Uterus (tissue), 4 donors: ENCODE measurements at places on chromosomes 6 and 20.

DNA sequence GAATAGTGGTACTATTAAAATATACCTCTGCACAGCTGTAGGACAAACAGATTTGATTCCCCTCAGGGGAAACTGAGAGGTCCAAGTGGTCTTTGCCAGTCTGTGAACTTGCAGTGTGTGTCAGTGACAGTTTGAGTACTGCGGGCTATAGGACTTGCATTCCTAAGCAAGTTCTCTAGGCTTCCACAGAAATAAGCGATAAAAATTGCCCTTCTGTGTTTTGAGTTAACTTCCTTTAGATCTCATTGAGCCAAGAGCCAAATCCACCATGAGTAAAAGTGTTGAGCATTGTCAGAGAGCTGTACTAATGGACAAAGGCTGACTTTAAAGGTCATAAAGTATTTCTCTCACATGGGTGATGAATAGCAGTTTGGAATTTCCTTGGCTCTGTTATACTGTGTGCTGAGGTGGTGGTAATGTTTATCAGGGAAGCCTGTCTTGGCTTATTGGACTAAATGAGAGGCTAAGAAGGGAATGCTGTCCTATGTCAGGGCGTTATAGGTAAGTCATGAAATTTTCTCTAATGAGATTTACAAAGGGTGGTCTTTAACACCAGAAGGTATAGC lies 122.6 kb upstream of the MAP3K7 start:
- DNase-seq, result no peak

DNA sequence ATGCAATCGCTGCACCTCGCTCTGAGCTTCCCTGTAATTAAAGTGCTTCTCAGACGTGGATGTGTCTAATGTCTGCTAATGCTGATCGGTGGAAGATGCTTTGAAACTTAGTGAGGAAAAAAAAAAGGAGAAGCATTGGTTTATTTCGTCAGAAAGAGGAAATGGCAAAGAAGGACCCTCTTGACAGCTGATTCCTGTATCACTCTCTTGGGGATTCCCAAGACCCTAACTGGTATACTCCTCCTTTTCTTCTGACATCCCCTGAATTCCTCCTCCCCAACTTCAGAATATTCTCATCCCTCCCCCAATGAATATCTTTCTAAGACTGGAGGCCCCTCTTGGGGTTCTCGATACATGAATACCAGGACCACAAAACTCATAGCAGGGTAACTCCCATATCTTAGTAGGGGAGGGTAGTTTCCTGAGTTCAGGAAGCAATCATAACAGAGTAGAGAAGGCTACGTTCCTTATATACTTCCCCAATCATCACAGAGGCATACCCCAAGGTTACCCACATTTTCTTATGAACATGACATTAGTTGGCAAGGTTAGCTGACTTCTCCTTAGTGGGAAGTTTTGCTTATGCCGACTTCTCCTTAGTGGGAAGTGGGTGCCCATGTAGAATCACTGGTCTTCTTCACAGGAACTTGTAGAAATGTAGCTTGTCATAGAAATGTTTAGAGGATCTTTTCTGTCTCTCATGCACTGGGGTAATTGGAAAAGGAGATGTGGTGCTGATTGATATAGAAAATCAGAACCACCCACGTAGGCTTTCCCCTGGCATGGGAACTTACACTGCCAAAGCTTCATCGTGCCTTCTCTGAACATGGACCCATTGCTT lies 63.8 kb upstream of the ATXN1 start:
- DNase-seq, result no peak

GRCh38 chr6:169845426-169846285 lies 94.2 kb downstream of the ERMARD start:
- no peak for DNase-seq

DNA sequence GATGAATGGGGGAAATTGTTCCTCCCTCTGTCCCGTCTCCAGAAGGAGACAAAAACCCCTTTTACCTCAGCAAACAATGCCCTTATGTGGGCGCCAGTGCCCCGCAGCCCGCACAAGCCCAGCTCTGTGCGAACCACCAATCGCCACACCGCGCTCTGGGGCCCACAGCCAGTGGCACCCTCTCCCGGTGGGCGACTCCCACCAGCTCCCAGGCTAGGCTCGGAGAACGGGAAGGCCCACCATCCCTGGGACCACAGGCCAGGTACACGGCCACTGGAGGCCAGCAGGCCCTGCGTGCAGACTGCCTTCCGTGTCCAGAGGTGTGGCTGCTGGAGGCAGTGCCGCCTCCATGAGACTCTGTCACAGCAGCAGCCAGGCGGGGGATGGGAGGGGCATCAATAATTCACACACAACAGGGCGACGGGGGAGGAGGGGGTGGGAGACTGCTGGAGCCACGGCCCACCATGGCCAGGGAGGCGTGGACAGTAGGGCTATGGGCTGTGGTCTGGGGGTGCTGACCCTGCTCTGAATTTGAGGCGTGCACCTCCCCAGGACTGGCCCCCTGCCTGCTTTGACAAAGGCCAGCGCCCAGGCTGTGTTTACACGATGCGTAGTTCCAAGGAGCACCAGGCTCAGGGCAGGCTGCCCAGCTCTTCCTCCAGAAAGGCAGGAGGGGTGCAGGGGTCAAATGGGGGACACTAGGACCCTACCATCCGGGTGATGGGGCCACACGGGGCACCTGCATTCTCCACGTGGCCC lies 105.7 kb downstream of the ASXL1 start:
- DNase-seq, result no peak

DNA sequence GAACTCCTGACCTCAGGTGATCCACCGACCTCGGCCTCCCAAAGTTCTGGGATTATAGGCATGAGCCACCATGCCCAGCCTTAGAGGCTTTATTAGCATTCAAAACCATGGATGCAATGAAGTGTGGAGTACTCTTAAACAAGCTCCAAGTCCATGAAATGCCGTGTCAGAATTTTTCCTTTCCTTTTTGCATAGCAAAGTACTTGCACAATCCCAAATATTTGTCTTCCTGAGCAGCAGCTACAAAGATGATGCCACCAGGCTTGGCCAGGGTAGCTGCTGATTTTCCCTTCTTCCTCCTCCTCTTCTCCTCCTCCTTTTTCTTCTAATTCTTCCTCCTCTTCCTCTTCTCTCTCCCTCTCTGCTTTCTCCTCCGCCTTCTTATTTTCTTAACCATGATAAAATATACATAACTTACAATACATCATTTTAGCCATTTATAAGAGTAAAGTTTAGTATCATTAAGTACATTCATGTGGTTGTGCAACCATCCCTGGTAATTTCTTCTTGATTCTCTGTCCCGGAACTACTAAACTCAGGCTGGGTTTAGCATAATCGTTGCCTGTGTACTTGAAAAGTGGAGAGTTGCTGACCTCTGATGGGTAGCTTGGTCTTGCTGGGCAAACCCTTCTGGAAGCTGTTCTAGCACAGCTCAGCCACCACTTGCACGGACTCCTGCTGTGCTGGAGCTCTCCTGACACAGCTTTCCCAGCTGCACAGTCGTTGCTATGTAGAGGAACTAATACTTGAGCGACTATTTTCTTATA lies 20.3 kb downstream of the MUCL3 start:
- DNase-seq, result no peak

DNA sequence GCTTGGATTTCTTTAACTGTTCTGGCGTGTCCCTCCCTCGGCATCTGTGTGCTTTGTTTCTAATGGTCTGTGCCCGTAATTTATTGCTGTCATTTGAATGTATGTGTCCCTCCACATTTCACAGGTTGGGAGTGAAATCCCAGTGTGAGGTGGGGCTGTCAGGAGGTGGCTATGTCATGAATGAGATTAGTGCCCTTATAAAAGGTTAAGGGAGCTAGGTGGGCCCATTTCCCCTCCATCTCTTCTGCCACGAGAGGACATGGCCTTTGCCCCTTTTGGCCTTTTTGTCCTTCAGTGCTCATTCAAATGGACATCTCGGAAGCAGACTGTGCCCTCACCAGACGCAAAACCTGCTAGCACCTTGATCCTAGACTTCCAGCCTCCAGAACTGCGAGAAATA lies 96.3 kb downstream of the LAMP5 start:
- no peak for DNase-seq
